ENCODE measurements at places on chromosomes 6 and 20.

DNA sequence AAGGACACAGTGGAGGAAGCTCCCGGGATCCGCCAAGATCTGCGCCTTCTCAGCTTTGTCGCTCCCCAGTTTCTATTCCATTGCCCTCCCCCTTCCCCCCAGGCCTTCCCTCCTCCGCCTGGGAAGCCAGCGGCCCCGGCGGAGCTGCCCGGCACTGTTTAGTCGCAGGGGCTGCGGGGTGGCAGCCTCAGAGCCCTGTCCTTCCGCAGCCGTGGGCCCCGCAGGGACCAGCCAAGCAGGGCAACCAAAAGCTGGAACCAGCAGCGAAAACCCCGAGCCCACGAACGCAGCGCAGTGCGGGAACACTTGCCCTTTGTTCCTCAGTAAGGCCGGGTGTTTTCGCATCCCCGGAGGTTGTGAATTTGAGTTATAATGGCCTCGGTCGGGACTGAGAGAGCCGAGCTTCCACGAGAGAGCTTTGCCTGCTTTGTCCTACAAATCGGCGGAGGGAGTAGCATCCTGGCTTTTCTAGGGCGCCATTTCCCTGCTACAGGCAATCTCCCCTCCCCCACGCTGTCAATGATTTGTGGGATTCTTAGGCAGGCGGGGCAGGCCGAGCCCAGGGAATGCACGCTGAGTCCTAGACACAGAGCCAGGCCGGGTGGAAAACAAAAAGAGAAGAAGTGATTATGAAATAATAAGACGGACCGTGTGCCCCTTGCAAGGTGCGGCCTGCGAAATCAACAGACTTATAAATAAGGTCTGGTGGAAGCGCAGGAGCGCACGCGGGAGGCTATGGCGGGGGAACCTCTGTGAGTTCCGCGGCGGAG, 4.0 kb upstream of the TUBB2B start:
- peak; percentile 67 for DNase-seq

- no peak for DNase-seq
Measured at GRCh38 chr6:114228675-114229074, 114.1 kb downstream of the HS3ST5 start.

DNA sequence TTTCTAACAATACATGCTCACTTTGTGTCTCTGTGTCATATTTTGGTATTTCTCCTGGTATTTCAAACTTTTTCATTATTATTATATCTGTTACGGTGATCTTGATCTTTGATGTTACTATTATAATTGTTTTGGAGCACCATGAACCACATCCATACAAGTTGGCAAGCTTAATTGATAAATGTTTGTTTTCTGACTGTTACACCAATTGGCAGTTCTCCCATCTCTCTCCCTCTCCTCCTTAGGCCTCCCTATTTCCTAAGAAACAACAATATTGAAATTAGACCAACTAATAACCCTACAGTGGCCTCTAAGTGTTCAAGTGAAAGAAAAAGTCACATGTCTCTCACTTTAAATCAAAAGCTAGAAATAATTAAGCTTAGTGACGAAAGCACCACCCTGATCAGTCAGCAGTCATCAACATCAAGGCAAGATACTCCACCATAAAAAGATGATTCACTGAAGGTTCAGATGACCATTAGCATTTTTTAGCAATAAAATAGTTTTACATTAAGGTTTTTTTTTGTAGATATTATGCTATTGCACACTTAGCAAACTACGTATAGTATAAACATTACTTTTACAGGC, 61.5 kb downstream of the IBTK start:
- DNase-seq: no peak

GRCh38 chr6:12911427-12911826, 194.9 kb downstream of the PHACTR1 start:
- no peak for DNase-seq

DNA sequence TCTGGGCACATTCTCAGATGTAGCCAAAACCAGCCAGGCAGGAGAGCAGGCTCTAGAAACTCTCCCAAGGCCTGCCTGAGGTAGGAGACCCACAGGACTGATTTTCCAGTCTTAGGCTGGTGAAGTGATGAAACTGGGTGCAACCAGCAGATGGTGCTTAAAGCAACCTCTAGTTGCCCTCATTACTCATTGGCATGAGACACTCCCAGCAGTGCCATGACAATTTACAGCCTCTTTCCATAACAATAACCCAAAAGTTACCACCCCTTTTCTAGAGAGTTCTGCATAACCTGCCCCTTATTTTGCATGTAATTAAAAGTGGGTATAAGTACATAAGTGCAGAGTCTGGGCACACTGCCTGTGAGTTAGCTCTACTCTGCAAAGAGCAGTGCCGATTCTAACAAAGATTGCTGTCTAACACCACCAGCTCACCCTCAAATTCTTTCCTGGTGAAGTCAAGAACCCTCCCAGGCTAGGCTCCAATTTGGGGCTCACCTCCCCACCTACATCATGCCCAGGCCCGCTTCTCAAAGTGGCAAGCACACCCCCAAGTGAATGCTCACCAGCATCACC, 14.4 kb upstream of the GPR6 start:
- DNase-seq: no peak

All from anterior cingulate cortex (tissue), 58 donors.